ENCODE measurements at places on chromosomes 12 and 14. TPM values are rescaled to one million over a fixed set of nuclear protein-coding genes. Genes with fewer than 3 reads are reported as not detected.

DNA sequence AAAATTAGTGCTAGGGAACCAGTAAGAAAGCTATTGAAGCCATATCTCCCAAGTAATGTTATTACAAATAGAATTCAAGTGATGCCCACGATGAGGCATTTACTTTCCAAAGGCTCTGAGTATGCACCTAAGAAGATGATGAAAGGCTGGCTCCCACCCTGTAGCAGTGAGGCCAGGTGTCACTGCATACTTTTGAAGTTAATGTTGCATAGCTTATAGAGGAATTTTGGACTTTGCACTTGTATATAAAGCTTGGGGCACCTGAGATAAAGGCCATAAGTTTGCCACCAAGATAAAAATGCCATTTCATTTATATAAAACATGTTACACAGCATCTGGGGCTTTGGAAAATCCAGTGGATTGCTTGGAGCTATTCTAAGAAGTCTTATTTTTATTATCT, 96.2 kb downstream of the PTPRB start:
- no peak for DNase-seq

DNA sequence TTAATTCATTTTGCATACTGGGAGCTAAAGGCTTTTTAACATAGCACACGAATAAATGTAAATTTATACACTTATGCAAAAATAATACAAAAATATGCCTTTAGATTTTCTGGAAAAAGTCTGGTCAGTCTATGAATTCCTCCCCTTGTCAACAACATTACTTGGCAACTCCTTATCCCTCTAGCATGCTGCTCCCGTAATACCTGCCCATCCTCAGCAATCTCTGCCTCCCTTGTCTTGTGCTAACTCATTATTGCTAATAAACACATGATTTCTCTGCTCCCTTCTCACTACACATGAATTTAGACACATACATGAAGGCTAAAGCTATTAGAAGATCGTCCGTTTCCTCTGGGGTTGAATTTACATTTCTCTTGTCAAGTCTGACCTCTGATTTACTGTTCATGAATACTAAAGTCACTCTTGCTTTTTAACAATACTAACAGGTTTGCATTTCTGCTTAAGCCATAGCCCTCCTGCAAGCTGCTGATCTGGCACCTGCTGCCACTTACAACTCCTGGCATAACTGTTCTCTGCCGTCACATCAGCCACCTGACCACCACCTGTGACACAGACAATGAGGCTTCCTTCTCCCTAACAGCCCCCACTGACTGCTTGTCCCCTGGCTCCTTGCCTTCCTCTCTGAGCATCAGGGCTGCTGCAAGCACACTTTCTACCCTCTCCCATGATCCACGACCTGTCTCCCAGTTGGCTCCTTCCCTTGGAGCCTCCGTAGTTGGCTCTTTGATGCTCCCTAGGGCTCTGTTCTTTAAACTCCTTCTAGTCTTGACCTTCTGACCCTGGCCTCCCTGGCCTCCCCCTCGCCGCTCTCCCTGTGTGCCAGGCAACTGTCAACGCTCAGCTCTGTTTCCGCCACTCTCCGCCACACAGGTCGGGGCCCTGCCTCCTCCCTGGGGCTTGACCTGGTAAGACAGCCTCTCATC, 177.6 kb downstream of the CALM1 start:
- DNase-seq, result no peak

GRCh38 chr14:34711169-34711568, 3.2 kb downstream of the CFL2 start:
- DNase-seq, result no peak

GRCh38 chr12:31496257-31496656, 94.7 kb downstream of the DENND5B start:
- no peak for DNase-seq

- DNase-seq, result peak; percentile 99
These were observed 380.1 kb downstream of the RAD51B start for GRCh38 chr14:68199554-68200151.

DNA sequence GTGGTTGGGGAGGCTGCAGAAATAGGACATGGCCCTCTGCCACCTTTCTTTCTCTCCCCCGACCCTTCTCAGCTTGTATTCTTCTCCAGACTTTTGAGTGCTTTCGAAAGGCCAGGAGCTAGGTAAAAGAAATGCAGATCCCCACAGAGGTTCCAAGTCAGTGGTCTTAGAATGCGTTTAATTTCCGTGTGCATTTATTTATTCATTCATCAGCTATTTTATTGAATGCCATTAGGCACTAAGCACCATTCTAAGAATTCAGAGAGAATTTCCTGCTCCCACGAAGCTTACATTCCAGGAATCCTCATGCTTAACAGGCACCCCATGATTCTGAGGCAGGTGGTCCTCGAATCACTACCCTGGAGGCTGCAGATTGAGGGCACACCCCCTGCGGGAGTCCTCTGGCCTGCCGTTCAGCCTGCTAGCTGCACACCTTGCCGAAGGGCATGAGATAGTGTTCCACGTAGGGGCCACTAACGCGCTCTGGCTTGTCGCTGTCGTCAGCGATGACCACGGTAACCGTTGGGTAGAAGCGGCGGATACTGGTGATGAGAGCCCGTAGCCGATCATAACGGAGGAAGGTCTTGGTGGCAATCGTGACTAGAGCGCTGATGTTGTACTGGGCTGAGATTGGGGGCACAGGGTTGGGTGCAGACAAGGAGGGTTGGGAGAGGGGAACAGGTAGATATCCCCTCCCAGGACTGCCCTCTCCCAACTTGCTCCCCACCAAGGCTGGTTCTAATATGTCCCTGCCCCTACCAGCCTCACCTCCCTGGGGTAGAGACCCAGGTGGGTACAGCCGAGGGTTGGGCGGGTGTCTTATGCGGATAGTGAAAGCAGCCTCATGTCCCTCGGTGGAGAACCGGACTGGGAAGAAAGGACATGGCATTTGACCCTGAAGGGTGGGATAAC, 4.5 kb downstream of the B4GALNT1 start:
- DNase-seq, result no peak

DNA sequence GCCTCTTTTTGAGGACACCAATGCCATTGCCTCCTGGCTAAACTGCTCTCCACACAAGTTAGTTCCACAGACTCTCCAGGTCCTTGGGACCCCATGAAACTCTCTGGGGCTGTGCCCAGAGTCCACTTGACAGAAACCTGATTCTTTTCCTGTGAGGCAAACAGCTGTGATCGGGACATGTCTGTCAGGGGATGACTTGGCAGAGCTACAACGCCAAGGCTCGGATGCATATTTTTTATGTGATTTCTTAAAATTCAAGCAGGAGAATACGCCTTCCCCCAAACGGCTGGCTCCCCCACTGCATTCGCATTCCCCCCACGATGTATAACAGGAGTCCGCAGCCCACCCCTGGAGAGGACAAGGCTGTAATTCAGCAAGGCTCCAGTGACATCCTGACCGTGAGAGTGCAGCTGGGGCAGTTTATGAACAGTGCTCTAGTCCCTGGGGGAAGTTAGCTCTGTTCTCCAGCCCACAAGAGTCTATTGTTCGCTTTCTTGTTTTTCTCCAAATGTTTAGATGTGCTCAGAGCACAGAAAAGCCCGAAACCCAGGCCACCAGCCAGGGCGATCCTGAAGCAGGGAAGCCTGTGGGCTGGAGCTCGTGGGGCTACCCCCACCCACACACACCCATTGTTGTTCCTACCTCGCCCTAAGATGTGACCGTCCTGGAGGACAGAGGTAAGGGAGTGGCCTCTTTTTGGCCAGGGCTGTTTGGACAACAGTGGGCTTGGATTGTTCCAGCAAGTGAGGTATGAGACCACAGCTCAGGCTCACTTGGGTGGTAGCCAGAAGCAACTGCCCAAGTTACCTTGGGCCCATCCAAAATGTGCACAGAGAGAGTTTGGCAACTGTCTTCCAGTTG, 159.5 kb downstream of the ZFP36L1 start:
- DNase-seq, result no peak

DNA sequence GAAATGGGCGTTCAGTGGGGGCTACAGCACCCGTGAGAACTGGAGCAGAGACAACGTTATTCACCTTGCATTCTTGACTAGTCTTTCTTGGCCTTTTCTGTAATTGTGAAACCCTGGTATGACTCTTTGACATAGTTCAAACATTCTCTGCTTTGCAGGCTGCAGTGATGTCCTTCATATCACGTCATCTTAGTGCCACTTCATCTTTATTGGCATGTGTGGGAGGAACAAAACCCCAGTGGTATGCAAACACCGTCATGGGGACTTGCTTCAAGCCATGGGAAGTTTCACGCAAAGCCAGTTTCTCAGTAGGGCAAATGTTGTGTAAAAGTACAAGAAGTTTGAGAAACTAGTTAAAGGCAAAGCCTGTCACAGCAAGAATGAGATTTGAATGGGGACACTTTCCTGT, 20.2 kb upstream of the DUSP16 start:
- no peak for DNase-seq

GRCh38 chr12:130709971-130710732, 5.9 kb downstream of the RIMBP2 start:
- DNase-seq, result no peak

DNA sequence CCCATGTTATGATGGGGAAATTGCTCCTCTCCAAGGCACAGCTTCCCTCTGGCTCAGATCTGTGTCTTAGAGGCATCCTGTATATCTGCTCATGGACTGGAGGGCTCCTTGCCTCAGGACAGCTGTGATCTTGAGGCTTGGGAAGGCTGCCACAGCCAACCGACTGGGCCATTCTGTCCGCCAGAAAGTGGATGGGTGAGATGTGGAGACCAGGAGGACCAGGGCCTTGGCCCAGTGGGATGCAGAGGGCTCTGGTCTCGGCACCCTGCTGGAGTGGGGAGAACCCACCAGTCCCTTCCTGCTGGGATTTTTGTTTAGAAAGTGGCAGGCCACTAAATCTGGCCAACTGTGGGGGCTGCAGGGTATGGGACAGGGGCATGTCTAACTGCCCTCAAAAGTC, 148.6 kb downstream of the CALM1 start:
- DNase-seq, result no peak

DNA sequence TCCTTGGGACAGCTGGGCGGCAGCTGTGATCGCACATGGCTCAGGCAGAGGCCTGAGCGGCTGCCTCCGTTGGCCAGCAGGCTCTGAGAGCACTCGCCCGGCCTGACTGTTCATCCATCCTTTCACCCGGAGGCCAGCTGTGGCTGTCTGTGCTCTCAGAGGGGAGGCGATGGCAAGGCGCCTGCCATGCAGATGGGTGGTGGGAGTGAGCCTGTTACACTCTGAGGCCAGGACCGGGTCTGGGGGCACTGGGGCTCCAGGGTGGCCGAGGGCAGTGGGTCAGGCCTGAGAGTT, 292.3 kb downstream of the TMEM121 start:
- no peak for DNase-seq

DNA sequence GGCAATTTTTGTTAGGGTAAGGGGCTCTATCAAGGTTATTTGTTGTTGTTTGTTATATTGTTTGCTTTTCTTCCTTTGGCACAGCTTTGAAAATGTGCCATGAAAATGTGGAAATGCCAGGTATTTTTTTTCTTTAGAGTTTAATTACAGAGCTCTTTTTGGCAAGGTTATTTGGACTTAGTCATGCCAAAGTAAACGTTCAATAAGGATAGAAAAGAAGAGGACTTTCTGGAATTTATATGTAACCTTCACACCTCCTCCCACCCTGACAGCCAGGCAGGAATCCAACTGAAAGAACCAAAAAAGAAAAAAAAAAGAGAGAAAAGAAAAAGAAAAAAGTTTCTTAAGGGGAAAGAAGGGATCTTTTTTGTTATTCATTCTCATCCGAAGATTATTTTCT, 217.8 kb downstream of the KITLG start:
- DNase-seq, result no peak

- DNase-seq, result no peak
These were observed 3.2 kb upstream of the MIA2 start for GRCh38 chr14:39230416-39231035.

DNA sequence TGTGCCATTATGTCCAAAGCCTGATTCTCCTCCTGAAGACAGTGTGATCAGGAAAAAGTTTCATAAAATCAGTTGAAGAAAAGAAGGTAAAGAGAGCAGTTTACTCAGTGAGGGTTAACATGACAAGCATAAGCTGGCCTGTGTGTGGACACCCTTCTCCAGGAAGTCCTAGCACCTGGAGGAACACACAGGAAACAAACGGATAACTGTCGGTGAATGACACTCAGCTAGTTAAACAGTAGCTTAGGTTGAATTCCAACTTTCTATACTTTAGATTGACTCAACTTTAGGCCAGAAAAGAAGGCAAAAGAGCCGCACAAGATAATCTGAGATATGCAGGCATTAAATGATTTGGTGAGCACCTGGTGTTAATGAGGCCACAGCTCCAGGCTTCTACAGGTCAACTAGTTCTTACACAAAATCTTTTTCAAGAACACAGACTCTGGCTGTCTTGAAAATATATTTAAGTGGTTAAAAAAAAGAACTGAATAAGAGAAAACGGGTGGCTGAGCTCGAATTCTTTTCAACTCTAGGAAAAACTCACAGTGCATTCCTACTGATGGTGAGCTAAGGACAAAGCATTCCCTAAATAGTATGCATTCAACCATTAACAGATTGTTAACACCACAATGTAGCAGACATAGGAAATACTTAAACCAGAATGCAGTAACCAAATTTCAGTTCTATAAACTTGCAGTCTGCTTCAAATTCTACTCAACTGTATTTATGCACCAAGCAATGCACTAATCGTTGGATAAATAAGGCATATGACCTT, 56.9 kb upstream of the TSPAN8 start:
- peak; percentile 21 for DNase-seq

DNA sequence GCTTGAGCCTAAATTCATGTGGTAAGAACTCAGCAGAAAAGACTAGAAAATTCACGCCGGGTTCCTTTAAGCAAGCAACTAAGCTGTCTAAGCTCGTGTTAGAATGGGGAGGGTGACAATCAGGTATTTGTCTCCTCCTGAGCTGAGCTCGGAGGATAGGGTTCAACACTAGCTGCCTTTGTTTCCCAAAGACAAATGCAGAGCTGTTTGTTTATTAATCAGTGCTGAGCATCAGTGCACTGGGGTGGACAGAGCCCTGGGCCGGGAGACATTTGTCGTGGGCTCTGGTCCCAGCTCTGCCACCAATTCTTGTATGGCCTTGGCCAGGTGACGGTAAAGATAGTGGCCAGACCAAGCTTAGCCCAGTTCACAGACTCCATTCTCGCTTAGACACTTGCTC, 43.7 kb downstream of the DEGS2 start:
- DNase-seq, result no peak

DNA sequence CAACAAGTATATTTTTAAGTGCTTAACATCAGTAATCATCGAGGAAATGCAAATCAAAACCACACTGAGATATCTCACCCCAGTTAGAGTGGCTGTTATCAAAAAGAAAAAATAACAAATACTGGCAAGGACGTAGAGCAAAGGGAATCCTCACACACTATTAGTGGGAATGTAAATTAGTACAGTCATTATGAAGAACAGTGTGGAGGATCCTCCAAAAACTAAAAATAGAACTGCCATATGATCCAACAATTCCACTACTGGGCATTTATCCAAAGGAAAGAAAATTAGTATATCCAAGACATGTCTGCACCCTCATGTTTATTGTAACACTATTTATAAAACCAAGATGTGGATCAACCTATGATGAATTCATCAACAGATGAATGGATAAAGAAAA, 149.0 kb upstream of the PWP1 start:
- no peak for DNase-seq

Gene ARHGAP9
- not detected for total RNA-seq

Gene NANOG
- not detected for total RNA-seq

Gene PCNX4
- total RNA-seq, result 58.9 TPM

Gene FOXG1
- not detected for total RNA-seq

Gene GRIN2B
- total RNA-seq, result 1.5 TPM

Gene OR6C2
- total RNA-seq, result not detected

All from Caki2 (cell line).